Activated T-helper 1 cell treated with anti-CD3 and anti-CD28 coated beads, Interleukin-2, amount 50 U/mL, for 16 hours (primary cell): ENCODE measurements at places on chromosomes 7 and 10.

- DNase-seq: no peak
These were observed 589.3 kb downstream of the DNAJB6 start for GRCh38 chr7:157926107-157926506.

GRCh38 chr10:112434988-112435619 is 11.6 kb downstream of the ZDHHC6 start:
- DNase-seq: no peak

DNA sequence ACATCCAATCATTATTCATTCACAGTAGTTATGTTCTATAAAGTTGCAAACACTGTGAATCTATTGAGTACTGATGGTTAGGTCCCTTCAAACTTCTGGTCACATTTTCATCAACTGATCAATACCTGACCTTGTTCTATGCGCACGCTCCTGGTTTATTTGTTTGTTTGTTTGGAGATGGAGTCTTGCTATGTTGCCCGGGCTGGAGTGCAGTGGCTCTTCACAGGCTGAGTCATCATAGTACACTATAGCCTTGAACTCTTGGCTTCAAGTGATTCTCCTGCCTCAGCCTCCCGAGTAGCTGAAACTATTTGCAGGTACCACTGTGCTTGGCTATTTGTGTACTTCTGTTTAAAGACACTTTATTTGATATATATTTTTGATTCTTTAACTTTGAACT is 19.3 kb downstream of the SND1 start:
- DNase-seq: no peak

DNA sequence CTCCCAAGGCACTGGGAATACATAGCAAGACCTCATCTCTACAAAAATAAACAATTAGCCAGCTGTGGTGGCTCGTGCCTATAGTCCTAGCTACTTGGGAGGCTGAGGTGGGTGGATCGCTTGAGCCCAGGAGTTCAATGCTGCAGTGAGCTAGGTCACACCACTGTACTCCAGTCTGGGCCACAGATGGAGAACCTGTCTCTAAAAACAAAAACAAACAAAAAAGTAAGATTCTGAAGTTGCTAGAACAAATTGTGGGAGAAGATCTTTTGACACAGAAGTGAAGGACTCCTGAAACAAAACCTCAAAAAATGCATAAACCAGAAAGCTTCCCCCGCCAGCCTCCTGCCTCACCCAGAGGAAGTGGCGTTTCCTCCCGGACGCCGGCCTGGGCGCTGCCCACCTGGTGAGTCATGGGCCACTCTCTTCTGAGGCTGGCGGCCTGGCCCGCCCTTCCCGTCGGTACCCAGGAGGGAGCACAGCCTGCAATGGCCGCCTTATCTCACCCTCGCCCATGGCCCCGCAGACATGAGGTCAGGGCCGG is 25.4 kb upstream of the ELN start:
- no peak for DNase-seq
